ENCODE measurements at places on chromosomes 16 and 17. TPM values are rescaled to one million over a fixed set of nuclear protein-coding genes. Genes with fewer than 3 reads are reported as not detected.
A peak's percentile ranks its signal among the peaks of the same experiment; 100 is the strongest.

Gene TRIM72
- total RNA-seq, result under 0.01 TPM

DNA sequence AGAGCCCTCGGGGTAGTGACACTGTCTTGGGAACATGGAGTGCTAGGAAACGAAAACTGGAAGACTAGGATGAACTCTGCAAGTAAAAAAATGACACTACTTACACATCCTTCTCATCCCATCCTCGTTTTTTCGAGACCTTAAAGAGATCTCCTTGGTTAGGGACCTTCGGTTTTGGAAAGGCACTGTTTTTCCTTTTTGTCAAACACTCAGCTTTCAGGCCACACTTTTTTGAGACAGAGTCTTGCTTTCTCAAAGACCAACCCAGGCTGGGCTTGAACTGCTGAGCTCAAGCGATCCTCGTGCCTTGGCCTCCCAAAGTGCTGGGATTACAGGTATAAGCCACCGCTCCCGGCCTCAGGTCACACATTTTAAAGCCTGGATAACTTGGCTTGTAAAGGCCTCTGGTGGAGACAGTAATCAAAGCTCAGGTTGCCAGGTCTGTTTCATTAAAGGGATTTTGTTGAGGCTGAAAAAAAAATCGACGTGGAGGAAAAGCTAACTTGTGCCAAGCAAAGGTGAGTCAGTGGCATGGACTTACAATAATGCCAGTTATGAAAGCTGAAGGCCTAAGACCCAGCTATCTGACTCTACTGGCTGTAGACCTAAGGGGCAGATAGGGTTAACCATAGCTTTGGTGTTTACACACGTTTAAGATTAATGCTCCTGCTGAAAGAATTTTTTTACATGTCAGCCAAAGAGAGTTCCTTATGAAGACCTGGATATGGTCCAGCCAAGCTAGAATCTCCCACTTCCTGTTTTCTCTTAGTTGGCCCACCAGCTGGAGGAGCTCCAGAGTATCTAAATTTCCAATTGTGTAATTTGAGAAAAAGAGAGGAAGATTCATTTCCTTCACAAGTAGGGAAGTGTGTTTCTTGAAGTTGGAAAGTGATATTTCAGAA, 823 bp downstream of the NBR1 start:
- peak; percentile 93 for DNase-seq

DNA sequence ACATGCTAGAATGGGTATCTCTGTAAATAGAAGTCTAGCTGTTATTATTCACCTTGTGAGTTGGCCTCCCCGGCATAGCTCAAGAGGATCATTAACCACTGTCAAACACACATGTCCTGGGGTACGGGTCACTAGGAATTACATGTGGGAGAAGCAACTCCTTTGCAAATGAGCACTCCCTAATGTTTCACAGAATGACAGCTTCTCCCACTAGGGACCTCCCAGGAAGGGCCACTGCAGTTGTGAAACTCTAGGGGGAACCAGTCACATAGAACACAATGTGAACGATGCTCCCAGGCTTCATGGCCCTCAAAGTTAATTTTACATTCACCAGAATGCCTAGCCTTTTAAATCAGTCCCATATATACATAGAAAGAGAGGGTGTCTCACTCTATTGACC, 12.4 kb upstream of the ZNF19 start:
- no peak for DNase-seq

- peak; percentile 58 for DNase-seq
Measured at GRCh38 chr17:44385287-44386181, 3.9 kb downstream of the ITGA2B start.

Gene MYCBPAP
- total RNA-seq, result 0.13 TPM

Gene HSD11B2
- total RNA-seq, result 2.1 TPM

Data from bronchial epithelial cell (primary cell).